ENCODE measurements at places on chromosomes 2 and 18.

DNA sequence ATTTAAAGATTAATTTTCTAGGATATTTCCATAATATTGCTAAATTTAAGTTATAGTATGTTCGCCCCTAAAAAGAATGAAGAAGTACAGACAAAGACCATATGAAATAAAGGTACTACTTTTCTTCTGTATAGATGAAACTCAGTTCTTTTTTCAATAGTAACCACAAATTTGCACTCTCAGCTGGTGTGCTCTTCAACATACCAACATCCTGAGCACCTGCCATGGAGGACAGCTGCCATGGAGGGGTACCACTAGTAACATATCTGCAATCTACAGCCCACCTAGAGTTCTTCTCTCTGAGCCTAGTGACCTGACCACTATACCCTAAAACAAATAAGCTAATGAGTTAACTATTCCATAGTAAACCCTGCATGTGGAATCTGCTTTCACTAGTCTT, 36.8 kb upstream of the ERCC3 start:
- DNase-seq: no peak

DNA sequence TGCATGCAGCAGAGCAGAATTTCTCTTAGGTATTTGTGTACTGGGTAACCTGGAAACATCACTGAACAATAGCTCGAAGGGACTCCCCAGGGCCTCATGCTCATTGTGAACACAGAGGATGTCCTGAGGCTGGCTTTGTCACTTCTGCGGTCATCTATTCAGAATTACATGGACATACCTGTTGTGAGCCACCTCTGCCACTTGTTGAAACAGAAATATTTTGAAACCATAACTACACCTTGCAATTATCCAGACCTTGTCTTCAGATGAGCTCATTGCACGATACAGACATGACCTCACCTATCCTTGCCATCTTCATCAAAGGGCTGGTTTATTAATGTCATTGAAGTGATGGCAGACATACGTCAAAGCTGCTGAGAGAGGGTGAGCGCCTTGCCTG, 23.4 kb upstream of the CREG2 start:
- no peak for DNase-seq

- no peak for DNase-seq
Observed at GRCh38 chr2:163556511-163556910, 179.3 kb downstream of the FIGN start.

- DNase-seq: no peak
Observed at GRCh38 chr18:5066380-5066977, 130.6 kb downstream of the AKAIN1 start.

- DNase-seq: no peak
Observed at GRCh38 chr2:191421950-191422349, 176.7 kb downstream of the MYO1B start.

GRCh38 chr2:24363301-24363700, 3.0 kb upstream of the ITSN2 start:
- DNase-seq: no peak

DNA sequence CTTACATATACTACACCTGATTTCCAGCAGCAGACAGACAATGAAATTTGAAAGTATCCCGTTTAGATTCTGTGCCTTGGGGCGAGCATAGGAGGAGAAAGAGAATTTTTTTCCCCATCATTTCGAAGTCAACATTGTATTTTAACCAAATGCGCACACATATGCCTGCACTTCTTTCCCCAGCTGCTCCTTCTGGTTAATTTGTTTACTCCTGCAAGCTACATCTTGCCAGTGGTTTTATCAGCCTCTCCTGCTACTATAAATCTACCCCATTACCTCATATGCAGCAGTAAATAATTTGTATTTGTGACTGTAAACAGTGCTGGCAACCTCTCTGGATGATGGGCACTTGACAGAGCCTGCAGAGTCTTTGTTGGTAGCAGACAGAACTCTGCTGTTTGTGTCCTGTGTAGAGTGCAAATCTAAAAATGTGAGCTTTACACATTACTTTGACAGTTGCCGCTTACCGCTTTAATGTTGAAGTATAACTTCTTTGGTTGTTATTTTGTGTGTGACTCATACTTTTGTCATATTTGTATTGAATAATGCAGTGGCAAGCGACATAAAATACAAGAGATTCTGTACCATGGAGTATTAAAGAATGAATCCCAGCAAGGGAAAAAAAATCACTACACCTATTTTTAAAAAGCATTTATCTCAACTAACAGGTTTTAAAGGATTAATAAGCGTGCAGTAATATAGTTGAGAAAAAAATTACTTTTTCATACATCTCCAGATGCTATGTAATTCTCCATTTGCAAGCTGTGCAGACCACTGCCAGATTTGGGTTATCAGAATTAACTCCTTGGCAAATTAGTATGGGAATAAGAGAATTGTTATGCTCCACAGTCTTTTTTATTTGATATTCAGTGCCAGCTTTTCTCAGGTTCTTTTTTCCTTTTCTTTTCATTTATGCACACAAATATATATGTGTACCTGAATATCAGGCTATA, 536.8 kb downstream of the XIRP2 start:
- DNase-seq: no peak

DNA sequence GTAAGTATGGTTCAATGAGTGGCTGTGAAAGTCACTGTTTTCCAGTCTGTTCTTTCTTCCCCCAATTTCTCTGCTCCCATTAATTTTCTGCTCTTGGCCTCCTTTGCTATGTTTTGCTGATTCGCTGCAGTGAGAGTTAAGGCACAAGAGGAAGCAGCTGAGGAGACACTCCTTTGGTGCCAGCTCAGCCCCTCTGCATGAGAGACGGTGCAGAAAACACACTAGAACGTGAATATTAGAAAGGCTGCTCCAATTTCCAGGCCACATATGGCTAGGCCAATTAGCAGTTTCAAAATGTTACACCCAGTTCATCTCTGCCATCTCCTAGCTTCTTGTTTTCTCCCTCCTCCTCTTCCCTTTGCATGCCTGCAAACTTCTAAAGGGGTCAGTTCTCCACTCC, 38.9 kb downstream of the AKAIN1 start:
- no peak for DNase-seq

- no peak for DNase-seq
Observed at GRCh38 chr2:102321941-102322719, 10.8 kb downstream of the IL1RL1 start.
